Activated naive CD8-positive, alpha-beta T cell treated with anti-CD3 and anti-CD28 coated beads, Interleukin-2, amount 10 ng/mL, durations not matched to agents 7 days and 5 days (primary cell): ENCODE measurements at places on chromosomes 2 and 18.

GRCh38 chr18:10455726-10456453 is 1.5 kb downstream of the APCDD1 start:
- DNase-seq: no peak

DNA sequence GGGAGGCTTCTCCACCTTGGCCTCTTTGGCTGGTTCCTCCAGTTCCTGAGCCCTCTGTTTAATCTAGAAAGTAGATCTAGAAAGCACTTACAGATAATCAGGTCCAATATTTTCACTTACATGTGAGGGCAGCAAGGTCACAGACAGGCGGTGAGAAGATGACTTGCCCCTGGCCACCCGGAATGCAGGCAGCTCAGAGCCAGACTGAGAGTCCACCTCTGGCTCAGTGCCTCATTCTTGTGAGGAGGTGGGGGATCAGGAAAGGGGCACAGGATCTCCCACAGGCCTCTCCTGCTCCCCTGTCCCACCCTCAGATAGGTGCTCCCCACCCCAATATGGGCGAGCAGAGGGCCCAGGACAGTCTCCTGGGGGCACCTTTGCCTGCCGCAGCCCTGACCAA is 5.8 kb downstream of the WNT6 start:
- no peak for DNase-seq

- no peak for DNase-seq
Measured at GRCh38 chr18:44799382-44799906, 118.8 kb downstream of the SETBP1 start.

DNA sequence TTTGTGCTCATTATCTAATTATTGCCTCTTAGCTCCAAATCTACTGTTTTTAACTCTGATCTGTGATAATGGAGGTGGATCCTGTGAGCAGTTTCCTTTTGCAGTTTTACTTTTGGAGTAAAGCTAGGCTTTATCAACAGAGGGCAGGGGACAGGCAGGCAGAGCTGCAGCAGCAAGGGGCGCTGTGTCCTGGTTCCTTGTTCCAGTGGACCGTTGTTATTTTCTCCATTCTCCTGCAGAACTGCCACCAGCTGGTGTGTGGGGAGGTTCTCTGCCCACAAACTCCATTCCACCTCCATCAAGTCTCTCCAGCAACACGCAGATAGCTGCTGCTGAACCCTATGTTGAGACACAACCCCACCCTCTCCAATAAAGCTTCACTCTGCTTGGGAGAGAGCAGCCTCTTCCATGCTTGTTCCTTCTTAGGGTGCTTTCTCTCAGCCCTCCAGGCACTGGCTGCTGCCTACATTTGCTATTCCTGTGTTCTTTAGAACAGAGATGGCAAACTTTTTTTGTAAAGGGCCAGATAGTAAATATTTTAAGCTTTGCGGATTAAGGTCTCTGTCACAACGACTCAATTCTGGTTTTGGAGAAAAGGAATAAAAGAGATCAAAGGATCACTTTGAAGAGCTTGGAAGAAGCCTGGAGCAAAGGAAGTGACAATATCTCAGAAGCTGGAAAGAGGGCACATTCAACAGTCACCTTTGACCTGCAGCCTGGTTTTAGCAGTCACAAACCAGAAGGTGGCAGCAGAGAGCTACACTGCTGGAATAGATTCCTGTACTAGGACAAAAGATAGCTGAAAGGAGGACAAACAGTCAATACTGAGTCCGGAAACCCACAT is 208.8 kb downstream of the CCDC178 start:
- DNase-seq: peak; percentile 29

DNA sequence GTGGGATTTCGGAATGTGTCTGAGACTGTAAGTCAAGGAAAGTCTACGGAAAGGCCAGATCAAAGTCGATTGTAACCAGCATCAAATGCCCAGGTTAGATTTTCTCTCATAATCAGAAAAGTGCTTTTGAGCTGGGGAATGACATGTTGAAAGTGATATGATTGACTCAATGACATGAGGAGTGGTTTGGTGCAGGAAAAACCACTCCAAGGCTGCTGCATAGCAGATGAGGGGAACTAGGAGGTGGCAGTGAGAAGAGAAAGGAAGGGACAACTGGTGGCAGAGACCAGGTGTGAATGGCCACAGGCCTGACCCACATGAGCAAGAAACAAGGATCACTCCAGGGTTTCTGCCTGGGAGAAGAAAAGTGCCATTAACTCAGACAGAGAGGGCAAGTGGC is 822 bp downstream of the SLC35F6 start:
- DNase-seq: no peak

DNA sequence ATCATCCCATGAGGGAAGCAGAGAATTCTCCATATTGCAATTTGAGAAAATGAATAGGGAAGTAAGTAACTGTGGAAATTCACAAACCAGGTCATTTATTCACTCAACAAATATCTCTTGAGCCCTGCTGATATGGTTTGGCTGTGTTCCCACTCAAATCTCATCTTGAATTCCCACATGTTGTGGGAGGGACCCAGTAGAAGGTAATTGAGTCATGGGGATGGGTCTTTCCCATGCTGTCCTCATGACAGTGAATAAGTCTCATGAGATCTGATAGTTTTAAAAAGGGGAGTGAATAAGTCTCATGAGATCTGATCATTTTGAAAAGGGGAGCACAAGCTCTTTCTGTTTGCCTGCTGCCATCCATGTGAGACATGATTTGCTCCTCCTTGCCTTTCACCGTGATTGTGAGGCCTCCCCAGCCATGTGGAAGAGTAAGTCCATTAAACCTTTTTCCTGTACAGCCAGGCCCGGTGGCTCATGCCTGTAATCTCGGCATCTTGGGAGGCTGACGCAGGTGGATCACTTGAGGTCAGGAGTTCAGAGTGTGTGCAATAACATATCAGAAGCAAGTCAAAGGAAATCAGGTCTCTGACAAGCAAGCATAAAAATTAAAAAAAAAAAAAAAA is 193.2 kb downstream of the NDUFA10 start:
- DNase-seq: no peak

GRCh38 chr2:15152382-15152781 is 408.8 kb downstream of the NBAS start:
- DNase-seq: no peak

- DNase-seq: peak; percentile 49
Measured at GRCh38 chr2:37625796-37626571, 45.5 kb downstream of the CDC42EP3 start.
